ENCODE measurements at places on chromosomes 13 and 19.
A peak's percentile ranks its signal among the peaks of the same experiment; 100 is the strongest.

DNA sequence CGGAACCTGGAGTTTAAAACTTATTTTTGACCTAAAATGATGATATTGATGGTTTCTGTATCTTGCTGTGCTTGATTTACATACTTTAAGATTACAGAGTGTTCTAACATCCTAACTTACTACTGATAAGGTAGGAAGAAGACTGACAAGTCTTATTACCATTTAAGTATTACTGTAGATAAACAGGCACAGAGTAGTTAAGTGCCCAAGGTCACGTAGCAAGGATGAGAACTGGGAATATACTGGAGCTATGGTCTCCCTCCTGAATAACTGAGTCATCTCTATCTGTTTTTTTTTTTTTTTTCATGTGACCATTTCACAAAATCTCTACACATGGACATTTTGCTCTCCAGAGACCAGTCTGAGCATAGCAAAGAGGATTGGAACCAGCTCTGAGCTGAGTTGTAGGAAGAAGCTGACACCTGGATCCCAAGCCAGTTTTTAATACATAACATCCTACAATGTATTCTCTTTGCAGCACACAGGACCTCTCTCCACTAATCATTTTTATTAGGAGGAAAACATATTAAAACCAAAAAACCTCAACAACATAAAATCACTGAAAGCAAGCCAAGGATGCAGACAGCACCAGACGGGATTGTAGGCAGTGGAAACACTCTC lies 173.5 kb downstream of the DNAJC15 start:
- no peak for DNase-seq

- DNase-seq, result no peak
Measured at GRCh38 chr13:48502601-48503319, 30.1 kb downstream of the RCBTB2 start.

DNA sequence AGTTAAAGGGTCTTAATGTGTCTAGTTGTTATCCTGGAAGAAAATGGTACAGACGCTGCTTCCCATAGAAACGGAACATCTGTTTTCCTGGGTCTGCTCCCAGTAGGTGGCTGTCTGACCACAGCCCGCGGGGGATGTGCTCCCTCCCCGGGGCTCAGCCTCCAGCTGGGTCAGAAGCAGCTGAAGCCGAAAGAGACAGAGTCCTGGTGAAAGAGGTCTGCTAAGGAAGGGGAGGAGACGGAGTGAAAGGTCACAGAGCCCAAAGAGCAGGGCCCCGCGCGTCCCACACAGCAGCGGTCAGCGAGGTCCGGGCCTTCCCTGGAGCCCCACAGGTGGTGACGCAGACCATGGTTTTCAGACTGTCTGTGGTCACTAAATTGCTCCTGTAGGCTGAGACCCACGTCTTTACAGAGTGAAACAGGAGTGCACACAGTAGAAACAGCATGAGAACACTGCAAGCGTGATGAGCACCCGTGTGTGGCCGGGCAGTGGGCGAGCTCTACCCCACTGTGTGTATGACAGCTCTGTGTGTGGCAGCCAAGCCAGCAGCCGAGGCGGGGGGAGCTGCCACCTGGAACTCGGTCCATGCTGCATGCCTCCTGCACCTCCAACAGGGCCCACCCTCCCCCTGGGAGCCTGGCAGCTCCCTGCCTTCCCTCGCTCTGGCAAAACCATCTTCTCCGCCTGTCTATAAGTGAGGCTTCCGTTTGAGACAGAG lies 52.0 kb upstream of the C13orf46 start:
- DNase-seq, result no peak

GRCh38 chr19:51098365-51099046 lies 9.7 kb downstream of the CTU1 start:
- DNase-seq, result no peak

DNA sequence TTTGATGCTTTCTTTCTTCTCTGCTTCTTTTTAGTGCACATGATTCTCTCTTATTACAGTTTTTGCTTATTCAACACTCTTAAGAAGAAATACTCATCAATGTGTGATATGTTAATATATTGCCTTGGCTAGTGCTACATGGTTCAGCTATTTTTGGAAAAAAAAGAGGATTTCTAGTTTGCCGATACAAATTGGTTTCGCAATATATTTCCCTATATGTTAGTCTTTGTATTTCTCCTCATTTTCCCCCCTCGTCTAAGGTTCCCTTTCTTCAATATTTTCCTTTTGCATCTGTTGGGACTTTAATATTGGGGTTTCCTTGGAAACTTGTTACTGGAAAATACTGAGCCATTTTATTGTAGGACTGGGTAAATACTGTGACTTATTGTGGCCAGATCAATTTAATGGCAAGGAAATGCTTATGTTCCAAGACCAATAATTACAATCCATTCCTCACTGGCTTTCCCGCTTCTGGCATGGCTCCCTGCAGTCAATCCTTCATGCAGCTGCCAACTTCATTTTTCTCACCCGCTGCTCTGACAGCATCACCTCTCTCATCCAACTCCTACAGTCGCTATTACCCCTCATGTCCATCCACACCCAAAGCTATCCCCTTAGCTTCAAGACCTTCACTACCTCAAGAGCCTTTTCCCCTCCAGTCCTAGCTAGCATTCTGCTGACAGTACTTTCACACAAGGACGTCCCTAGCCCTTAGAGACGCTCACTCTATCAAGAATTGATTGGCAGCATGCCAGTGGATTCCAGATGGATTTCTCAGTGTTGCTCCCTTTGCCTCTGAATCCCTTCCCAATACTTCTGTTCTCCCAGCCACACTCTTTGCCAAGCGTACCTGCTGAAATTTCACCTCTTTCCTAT lies 280.1 kb upstream of the TMTC4 start:
- no peak for DNase-seq

DNA sequence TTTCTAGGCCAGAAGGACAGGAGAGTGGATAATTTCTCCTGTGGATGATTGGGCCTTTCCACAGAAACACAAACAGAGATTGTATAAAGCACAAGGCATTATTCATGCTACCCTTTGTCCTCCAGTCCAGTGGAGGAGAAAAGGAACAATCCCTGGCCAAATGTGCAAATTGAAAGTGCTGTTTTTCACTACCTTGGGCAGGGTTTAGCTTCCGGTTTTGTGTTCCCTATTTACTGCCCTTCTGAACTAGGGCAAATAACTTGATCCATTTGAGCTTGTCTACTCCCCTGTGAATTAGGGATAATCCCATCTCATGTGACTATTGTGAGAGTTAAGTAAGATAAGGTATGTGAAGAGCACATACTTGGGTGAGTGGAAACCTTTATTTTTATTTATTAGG lies 13.3 kb downstream of the PDX1 start:
- DNase-seq, result no peak

DNA sequence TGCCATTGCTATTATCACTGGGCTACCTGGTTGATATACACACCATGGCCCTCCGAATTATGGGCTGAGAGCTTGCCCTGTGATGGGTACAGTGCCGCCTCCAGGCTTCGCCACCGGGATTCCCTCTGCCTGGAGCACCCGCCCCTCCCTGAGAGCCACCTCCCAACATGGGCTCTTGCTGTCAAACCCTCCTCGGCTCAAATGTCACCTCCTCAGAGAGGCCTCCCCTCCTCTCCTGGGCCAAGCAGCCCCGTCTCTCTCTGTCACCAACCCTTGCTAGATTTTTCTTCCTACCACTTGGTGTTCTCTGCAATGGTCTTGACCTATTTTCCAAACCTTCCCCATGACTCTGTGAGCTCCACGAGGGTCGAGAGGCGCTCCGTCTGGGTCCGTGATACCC lies 12.2 kb upstream of the TLE2 start:
- DNase-seq, result no peak

- DNase-seq, result no peak
Measured at GRCh38 chr13:110517505-110518225, 43.9 kb downstream of the RAB20 start.

DNA sequence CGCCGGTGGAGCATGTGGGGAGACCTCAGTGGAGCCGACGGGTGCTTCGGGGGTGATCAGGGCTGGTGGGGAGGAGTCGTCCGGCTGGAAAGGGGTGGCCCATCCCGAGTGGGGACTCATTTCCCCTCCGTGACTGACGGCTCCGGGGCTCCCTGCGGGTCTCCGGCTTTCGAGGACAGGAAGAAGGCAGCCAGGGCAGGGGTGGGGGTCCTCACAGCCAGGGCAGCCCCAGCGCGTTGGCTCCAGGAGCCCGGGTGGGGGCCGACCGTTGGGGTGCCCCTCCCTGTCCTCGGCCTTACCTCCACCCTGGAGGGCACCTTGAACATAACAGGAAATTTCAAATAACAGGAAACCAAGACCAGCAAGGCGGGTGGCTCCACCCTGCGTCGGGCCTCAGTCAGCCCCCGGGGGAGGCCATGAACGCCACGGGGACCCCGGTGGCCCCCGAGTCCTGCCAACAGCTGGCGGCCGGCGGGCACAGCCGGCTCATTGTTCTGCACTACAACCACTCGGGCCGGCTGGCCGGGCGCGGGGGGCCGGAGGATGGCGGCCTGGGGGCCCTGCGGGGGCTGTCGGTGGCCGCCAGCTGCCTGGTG lies at the start of gene S1PR4:
Gene S1PR4, plus strand, starts transcription at position 393 of the 596 bp plus-strand sequence. Its CDS starts 24 bp downstream, at position 417.
- no peak for DNase-seq

GRCh38 chr13:30572859-30573275 lies 44.9 kb upstream of the USPL1 start:
- no peak for DNase-seq

DNA sequence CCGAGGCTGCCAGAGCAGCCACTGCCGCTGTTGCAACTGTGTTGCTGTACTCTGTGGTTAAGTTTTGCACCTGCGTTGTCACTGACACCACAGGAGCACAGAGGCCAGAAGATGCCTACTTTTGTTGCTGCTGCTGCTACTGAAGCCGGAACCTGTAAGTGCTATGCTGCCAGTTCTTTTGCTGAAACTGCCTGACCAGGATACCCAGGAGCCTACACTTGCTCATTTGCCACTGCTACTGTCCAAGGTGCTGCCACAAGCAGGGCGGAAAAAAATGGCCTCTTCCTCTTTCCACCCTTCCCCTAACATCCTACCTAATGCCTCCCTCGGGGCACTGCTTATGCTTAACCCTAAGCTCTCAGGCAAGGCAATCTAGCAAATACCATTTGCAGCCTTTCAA lies 29.0 kb upstream of the NBEA start:
- no peak for DNase-seq

GRCh38 chr13:78524936-78525335 lies 78.4 kb downstream of the POU4F1 start:
- DNase-seq, result no peak

DNA sequence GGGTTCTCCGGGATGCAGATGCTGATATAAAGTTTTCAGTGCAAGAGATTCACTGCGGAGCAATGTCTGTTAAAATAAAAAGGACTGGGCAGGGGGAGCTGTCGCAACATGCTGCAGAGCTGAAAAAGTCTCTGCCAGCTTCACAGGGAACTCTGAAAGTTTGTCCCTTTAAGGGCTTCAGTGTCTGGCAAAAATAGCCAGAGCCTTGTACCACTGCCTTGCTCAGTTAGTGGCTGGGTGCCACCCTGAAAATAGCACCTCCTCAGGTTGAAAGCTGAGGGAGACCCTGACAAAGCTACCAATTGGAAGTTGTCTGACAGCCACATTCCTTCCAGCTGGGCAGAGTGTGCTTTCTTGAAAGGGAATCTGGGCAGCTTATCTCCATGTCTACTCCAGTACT lies 3.0 kb upstream of the NDFIP2 start:
- no peak for DNase-seq

GRCh38 chr19:9868983-9869617 lies 34.0 kb downstream of the PIN1 start:
- DNase-seq, result no peak

- DNase-seq, result peak; percentile 92
Measured at GRCh38 chr19:52670046-52670445, 31.9 kb upstream of the ZNF83 start.

DNA sequence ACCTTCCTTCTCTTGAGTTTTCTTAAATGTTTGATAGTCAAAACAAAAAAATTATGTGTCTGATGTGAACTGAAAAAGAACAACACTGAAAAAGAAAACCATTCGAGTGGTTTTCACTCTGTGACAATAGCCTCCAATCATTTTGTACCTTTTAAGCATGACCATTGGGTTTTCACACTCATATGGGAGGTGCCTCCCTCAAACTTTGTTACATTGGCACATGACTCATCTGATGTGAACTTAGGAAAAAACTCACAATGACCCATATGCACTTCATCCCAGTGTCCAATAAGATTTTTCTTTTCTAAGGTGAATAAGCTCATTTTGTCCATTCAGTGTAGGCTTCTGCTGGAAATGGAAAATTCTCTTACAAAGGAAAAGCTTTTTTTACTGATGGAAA lies 66.6 kb upstream of the XPO4 start:
- peak; percentile 60 for DNase-seq

DNA sequence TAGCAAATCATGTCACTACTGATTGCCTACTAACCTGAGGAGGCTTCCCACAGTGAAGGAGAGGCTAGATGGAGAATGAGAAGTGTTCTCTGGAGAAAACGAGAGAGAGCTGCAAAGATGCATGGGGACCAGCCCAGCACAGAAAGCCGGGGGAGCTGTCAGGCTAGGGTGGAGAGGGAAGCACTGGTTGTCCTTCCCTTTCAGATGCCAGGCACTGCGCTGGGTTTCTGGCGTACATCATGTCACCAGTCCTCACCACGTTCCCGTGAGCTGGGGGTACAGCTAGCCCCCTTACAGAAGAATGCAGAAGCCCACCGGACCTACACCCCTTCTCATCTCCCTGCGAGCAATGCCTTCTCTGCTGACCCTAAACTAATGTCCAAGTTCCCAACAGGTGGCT lies 86.0 kb downstream of the STK24 start:
- no peak for DNase-seq

- DNase-seq, result no peak
Measured at GRCh38 chr19:42568006-42568405, 26.7 kb downstream of the CEACAM8 start.

- no peak for DNase-seq
Measured at GRCh38 chr13:20288561-20288960, 56.4 kb upstream of the GJB6 start.

- DNase-seq, result no peak
Measured at GRCh38 chr13:43307221-43307920, 284.0 kb downstream of the DNAJC15 start.

DNA sequence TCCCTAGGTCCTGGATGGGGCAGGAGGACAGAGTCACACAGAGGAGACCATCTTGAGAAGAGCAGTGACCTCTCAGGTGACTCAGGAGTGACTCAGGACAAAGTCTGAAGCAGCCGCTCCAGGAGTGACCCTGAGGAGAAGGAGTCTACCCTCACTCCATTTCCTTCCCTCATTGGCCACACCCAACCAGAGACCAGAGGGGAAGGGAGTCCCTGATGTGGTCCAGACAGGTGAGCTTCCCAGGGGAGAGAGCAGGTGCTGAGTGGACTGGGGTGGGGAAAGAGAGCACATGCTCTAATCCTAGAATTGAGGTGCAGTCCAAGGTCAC lies 75.5 kb upstream of the MEDAG start:
- DNase-seq, result no peak

All from foreskin keratinocyte (primary cell).